ENCODE measurements at places on chromosomes 5 and 9. TPM values are rescaled to one million over a fixed set of nuclear protein-coding genes. Genes with fewer than 3 reads are reported as not detected.
A peak's percentile ranks its signal among the peaks of the same experiment; 100 is the strongest.

DNA sequence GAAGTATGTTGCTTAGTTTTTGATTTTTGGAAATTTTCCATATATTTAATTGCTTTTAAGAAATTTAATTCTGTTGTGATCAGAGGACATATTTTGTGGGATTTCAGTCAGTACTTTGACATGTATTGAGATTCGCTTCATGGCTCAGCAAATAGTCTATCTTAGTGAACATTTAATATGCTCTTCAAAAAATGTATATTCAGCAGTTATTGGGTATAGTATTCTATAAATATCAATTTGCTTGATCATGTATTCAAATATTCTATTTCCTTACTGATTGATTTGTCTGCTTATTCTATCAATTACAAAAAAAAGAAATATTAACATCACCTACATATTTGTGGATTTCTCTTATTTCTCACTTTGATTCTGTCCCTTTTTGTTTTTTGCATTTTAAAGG lies 79.5 kb upstream of the HAND1 start:
- H3K27ac ChIP-seq = no peak overlapping the region
- no peaks in the 10 kb centered on the region for H3K4me1 ChIP-seq
- peaks cover 13% of the 10 kb centered on the region for H3K27me3 ChIP-seq
- no peak overlapping the region for H3K4me3 ChIP-seq

- H3K4me1 ChIP-seq = no peaks in the 10 kb centered on the region
- no peak for DNase-seq
- H3K36me3 ChIP-seq = no peaks in the 10 kb centered on the region
- no peak overlapping the region for H3K4me3 ChIP-seq
- H3K27ac ChIP-seq = no peak overlapping the region
Measured at GRCh38 chr5:147701468-147701867, 81.1 kb downstream of the JAKMIP2 start.

DNA sequence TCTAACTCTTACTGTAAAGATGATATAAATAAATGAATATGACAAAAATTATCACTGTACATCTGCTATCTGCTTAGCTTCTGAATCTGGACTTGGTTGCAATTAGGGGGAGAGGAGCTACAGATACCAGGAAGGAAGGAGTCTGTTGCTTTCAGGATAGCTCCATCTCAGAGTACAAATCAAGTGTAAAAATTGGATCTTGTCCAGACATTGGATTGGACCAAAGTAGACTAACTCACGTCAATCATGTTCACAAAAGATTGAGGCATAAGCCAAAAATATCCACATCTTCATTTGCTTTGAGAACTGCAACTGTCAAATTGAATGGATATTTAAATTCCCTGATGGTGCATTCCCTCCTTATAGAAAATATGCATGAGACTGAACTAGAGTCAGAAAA lies 8.8 kb upstream of the OR1Q1 start:
- no peaks in the 10 kb centered on the region for H3K36me3 ChIP-seq
- no peak overlapping the region for H3K27ac ChIP-seq
- no peak for DNase-seq
- no peak overlapping the region for H3K4me3 ChIP-seq
- H3K27me3 ChIP-seq = no peaks in the 10 kb centered on the region

DNA sequence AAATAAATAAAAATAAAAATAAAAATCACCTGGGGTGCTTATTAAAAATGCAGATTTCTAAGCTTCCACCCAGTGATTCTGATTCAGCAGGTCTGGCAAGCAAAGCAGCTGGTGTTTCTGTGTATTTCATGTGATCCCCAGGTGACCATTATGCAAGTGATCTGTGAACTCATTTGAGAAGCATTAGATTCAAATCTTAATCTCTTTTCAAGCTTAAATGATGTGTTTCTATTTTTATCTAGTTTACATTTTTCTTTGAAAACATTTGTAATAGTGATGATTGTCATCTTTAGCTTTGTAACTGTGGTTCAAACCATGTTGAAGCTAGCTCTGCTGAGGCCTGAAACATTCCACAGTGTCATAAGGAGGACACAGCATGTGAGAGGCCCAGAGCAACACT lies 804.8 kb upstream of the ZNF608 start:
- no peak overlapping the region for H3K27ac ChIP-seq
- H3K4me3 ChIP-seq = no peak overlapping the region
- H3K4me1 ChIP-seq = no peaks in the 10 kb centered on the region
- H3K36me3 ChIP-seq = no peaks in the 10 kb centered on the region
- H3K27me3 ChIP-seq = no peaks in the 10 kb centered on the region

DNA sequence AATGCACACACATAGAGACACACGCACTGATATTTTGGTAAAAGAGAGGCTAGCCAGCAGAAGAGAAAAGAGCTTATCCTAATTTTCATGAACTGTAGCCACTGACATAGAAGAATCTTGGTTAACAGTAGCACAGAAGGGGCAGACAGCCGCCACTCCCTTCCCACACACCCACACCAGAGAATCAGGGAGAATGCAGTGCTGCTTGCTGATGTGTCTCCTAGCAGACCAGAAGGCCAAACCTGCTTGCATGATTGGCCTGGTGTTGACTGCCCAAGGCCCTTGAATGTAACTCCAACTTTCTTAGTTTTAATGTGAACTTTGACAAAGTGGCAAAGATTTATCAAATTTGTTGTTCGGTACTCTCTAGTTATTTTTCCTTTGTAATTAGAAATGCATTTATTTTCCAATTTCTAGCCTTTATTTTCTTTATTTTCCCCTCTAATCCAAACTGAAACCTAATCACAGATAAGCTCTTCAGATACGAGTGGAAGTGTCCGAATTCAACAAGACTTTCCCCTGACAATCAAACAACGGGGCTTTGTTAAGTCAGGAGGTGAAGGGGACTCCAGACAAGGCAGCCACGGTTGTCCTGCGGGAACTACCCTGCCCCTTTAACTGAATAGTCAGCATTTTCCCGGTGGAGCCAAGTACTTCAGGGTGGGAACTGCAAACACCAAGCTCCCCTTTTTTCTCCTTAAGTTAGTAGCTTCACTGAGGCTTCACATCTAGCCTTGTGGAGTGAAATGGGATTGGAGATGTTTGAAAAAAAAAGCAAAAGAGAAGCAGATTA lies 81.9 kb upstream of the CTSL start:
- H3K36me3 ChIP-seq = no peaks in the 10 kb centered on the region
- peaks cover 3% of the 10 kb centered on the region for H3K27me3 ChIP-seq
- DNase-seq = no peak
- no peak overlapping the region for H3K4me3 ChIP-seq
- H3K4me1 ChIP-seq = no peaks in the 10 kb centered on the region

IFNA13 gene
- not detected for total RNA-seq

TMC1 gene
- total RNA-seq = 0.90 TPM

FCN2 gene
- total RNA-seq = not detected

GRCh38 chr9:95175523-95175922 lies 142.0 kb downstream of the FANCC start:
- no peak for DNase-seq
- H3K4me1 ChIP-seq = peaks cover 15% of the 10 kb centered on the region
- H3K27ac ChIP-seq = no peak overlapping the region
- no peak overlapping the region for H3K4me3 ChIP-seq
- no peaks in the 10 kb centered on the region for H3K36me3 ChIP-seq

- H3K27me3 ChIP-seq = no peaks in the 10 kb centered on the region
- DNase-seq = no peak
- no peak overlapping the region for H3K4me3 ChIP-seq
- H3K27ac ChIP-seq = no peak overlapping the region
Measured at GRCh38 chr9:136385015-136385414, 11.5 kb upstream of the CARD9 start.

BTNL9 gene
- total RNA-seq = not detected

SLC34A3 gene
- total RNA-seq = not detected

- H3K36me3 ChIP-seq = no peaks in the 10 kb centered on the region
- no peak overlapping the region for H3K27ac ChIP-seq
- H3K4me3 ChIP-seq = no peak overlapping the region
- H3K27me3 ChIP-seq = peaks cover 2% of the 10 kb centered on the region
Measured at GRCh38 chr5:151947931-151948608, 23.4 kb upstream of the GLRA1 start.

GKAP1 gene
- total RNA-seq = 1.7 TPM

- no peak overlapping the region for H3K27ac ChIP-seq
- DNase-seq = no peak
Measured at GRCh38 chr5:135503871-135504270, 31.9 kb downstream of the NEUROG1 start.

DNA sequence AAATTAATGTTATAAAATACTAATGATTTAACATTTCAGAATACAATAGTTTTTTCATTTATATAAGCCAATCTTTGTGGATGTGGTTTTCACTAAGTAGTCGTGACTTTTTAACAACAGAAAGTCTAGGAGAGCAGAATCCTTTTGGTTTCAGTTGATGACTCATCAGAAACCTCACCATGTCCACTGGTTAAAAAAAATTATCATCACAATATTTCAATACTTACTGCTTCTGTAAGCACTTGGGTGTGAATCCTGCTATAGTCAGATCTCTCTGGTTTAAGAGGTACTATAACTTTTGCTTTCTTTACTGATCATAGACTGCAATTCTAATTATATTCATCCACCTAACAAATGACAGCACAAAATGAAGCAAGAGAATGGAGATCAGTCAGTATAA lies 77.2 kb downstream of the MRPS30 start:
- H3K4me3 ChIP-seq = no peak overlapping the region
- no peaks in the 10 kb centered on the region for H3K4me1 ChIP-seq
- no peak overlapping the region for H3K27ac ChIP-seq
- H3K27me3 ChIP-seq = no peaks in the 10 kb centered on the region
- no peaks in the 10 kb centered on the region for H3K36me3 ChIP-seq

DNA sequence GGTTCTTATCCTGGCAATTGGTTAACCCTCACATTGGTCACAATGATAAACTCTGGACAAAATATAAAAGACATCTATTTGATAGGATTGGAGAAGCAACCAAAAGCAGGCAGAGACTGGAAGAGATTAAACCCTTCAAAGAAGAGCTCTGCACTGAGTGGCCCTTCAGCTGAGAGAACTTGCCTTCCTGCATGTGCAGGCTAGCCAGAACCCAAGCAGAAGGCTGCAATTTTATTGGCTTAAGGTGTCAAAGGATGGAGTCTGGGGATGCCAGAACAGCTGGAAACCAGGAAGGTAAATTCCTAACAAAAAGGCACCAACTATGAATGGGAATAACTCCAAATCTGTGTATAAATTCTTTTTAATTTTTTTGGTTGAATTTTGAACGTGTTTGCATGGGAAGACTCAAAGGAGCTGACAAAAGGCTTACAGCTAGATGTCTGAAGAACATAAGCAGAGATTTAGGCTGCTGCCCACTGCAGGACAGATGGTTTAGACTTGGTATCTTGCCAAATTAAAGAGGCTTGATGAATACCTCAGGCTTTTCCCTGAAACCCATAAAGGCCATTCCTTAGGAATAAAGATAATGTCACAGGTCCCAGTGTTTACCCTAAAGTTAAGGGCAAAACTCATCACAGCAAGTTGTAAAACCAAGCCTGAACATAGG lies 66.3 kb downstream of the NR2F1 start:
- DNase-seq = no peak
- H3K4me1 ChIP-seq = peaks cover 8% of the 10 kb centered on the region
- H3K4me3 ChIP-seq = no peak overlapping the region
- no peaks in the 10 kb centered on the region for H3K36me3 ChIP-seq
- H3K27me3 ChIP-seq = no peaks in the 10 kb centered on the region
- H3K27ac ChIP-seq = no peak overlapping the region

LEAP2 gene
- 0.41 TPM for total RNA-seq

FAM153A gene
- total RNA-seq = not detected

DPYSL3 gene
- 55.4 TPM for total RNA-seq

DNA sequence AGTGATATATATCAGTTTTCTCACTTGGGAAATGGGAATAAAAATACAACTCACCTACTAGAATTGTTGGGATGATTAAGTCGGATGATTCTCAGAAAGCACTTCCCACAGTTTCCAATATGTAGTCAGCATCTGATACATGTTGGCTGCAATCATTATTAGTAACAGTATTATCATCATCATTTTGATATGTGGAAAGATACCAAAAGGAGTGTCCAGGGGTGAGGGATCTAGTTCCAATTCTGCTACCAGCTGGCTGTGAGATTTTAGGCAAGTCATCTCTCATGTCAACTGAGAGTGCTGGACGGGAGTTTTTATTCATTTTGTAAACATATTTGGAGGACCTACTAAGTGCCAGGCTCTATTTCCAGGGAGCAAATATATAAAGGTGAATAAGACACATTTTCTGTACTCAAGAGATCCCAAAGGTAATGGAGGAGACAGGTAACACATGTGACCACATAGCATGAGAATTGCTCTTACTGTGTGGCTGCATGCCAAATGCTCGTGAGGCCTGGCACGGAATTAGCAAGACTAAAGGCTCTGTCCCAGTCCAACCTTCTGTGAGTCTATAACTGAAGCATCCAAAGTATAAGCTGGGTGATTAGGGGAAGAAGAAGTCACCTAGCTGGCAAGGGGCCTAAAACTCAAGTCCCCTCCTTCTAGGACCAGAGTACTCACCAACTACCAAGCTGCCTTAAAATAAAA lies 83.0 kb downstream of the GRIA1 start:
- peaks cover 19% of the 10 kb centered on the region for H3K4me1 ChIP-seq
- no peaks in the 10 kb centered on the region for H3K36me3 ChIP-seq
- H3K4me3 ChIP-seq = no peak overlapping the region
- H3K27me3 ChIP-seq = peaks cover 2% of the 10 kb centered on the region

DNA sequence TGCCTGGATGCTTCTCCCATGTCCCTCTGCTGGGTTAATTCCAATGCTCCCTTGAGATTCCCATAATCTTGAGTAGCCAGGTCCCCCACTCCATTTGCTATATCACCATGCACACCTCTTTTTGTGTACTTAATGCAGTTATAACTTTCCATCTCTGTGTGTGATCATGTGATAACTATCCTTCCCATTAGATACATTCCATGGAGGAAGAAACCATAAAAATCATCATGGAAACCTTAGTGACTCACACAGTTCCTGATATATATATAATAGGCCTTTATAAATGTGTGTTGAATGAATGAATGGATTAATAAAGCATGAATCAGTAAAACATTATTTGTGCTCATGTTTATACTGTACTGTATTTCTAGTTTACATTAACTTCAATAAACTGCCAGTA lies 104.6 kb downstream of the PCSK5 start:
- H3K4me1 ChIP-seq = no peaks in the 10 kb centered on the region
- no peak overlapping the region for H3K27ac ChIP-seq
- H3K27me3 ChIP-seq = no peaks in the 10 kb centered on the region
- H3K4me3 ChIP-seq = no peak overlapping the region
- DNase-seq = no peak

ENHO gene
- total RNA-seq = 0.36 TPM

DNA sequence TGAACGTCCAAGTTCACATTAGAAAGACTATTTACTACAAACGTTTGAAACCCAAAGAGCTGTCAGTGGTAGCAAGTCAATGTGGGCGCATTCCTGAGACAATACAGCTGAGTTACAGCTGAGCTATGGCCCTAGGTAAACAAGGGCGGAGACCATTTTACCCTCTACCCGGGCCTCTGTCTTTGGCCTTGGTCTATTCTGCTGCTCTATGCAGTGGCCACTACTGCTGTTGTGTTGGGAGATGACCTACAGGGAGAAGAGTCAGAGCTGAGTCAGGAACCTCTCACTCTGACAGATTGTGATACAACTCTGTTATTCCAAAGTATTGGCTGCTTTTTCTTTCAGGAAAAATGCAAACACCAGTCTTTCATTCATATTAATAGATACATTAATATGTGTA lies 700.6 kb downstream of the SEMA5A start:
- H3K4me3 ChIP-seq = no peak overlapping the region
- peaks cover 2% of the 10 kb centered on the region for H3K27me3 ChIP-seq
- peaks cover 76% of the 10 kb centered on the region for H3K4me1 ChIP-seq
- DNase-seq = peak; percentile 56
- H3K27ac ChIP-seq = peak overlapping the region; percentile 90
